ENCODE measurements at places on chromosomes 13 and 19.

GRCh38 chr19:45882652-45883585 is 3.0 kb downstream of the IRF2BP1 start:
- peak; percentile 82 for DNase-seq

DNA sequence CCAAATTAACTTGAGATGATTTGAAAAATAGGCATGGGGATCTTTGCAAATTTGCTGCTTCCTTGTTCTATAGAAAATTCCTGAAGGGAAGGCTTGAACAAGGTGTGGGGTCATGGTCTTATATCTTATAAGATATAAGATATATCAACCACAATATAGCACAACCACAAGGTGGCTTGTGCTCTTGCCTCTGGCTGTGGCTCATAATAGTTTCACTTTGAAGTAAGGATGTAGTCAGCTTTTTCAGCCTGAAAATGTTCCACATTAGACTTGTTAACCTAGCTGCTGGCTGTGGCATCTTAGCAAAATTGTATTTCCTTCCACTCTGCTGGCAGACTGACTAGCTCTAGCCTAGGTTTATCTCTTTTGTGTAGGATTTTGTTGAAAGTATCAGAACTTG is 169.7 kb downstream of the KLF5 start:
- DNase-seq = peak; percentile 8

- no peak for DNase-seq
These were observed 91.4 kb downstream of the ATP11A start for GRCh38 chr13:112781287-112781686.

GRCh38 chr13:108345016-108345415 is 75.5 kb downstream of the TNFSF13B start:
- no peak for DNase-seq

GRCh38 chr13:68417801-68418200 is 1187.7 kb upstream of the PCDH9 start:
- DNase-seq = no peak

DNA sequence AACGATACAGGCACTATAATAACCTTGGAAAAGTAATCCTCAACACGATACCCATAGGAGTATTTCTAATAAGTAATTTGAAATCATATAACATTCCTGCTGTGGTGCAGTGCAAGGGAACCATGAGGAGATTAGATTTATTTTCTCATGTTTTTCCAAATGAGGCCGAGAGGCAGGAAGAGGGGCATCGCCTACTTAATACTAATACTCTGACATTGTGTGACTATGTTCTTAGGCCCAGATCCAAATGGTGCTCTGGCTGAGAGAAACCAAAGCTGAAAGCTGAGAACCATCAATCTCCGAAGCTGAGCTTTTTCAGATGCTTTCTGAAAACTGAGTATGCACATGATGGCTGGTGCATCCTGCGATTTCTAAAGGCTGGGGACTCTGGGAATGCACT is 248.0 kb upstream of the MAB21L1 start:
- no peak for DNase-seq

- no peak for DNase-seq
These were observed 1.5 kb upstream of the FAM124A start for GRCh38 chr13:51220706-51221105.

DNA sequence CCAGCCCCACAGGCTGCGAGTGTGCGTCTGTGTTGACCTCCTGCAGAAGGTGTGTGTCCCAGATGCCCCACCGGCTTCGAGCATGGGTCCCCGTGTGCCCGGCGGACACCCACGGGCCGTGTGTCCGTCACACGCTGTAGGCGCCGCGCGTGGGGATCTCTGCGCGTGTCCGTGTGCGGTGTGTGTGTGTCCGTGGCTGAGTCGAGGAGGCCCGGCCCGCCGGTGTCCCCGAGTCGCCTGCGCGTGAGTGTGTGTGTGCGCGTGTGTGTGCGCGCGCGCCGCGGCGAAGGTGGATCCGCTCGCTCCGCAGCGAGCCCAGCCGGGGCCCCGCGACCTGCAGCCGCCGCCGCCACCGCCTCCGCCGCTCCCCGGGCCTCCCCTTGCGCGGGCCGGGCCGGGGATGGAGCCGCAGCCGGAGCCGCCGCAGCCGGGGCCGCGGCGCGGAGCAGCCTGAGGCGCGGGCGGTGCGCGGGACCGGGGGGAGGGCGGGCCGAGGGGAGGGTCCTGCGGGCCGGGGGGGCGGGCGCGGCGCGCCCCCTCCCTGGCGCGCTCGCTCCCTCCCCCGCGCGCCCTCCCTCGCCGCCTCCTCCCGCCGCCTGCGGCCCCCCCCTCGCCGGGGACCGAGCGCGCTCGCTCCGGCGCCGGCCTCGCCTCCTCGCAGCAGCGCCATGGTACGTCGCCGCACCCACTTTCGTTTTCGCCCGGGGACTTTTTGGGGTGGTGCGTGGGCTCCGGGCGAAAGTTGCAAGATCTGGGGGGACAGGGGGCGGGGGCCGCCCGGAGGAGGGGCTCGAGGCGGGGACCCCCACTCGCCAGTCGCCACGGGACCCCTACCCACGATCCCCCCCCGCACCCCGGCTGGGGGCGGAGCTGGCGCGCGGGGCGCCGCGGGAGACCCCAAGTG is 7.1 kb upstream of the NFIC start:
- DNase-seq = peak; percentile 68

- peak; percentile 76 for DNase-seq
These were observed 2.0 kb upstream of the ZNF784 start for GRCh38 chr19:55626350-55626749.

DNA sequence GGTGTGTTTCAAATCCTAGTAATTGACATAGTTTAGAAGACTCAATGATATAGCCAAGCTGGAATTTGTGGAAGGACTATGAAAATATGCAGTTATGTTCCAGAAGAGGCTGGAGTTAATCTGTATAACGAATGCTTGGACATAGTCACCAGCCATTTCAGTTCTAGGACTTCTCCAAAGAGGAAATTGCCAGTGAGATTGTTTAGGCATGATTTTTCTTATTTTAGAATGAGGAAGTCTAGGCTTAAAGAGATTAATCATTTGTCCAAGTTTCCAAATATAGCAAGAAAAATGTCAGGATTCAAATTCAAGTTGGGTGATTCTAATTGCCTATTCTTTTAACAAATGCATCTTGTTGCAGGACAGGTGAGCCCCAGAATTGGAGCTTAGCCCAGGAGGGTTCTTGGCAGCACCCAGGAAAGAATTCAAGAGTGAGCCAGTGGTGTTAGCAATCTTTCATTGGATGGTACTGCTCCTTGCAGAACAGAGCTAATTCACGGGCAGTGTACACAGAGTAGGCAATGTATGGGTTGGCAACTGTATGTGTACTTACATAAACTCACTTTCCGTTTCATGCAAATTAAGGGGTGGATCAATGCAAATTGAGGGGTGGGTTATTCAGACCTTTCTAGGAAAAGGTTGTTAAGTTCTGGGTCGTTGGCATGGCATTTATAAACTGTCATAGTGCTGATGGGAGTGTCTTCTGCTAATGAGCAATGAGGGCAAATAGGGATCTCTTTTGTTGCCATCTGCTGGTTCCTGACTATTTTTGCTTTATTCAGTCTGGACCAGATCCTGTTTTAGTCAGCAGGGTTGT is 763.1 kb upstream of the SLITRK1 start:
- DNase-seq = no peak

GRCh38 chr19:56142087-56142787 is 1.1 kb downstream of the ZNF444 start:
- DNase-seq = no peak

GRCh38 chr13:103640606-103641005 is 574.4 kb upstream of the SLC10A2 start:
- no peak for DNase-seq

DNA sequence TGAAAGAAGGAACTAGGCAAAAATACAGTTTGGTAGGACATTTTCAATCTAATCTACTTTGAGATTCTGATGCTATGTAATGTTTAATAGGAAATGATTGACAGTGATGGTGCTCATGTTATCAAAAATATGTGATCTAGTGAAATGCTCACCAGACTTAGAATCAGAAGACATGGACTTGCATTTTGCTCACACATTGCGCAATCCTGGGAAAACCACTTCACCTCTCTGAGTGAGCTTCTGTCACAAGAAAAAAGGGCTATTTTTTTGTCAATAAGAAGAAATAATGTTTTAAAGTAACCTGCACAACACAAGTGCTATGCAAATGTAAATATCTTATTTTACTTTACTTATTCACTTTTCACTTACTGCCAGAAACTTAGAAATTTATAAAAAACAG is 380.9 kb upstream of the HTR2A start:
- no peak for DNase-seq

DNA sequence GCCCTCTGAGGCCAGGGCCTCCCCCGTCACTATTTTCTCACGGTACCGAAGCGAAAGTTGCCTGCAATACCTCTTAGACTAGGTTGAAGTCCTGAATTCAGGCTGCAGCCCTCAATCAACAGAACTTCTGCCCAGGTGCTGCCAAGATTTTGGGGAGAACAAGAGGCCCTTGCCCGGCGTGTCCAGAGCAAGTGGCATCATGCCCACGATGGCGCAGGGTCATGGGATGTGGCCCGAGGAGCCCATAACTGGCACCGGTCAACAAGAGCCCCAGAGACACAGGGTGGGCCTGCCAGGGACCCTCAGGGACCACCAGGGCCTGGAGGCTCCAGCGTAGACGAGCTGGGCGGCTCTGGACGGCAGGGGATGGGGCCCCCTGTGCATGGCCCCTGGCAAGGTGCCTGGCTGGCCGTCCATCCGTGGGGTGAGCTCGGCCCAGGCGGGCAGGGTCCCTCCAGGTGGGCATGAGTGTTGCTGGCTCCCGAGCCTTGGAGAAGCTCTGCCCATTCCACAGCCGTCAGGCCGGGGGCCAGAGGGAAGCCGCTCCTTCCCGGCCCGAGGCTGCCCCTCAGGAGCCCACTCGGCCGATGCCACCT is 45.1 kb downstream of the GAS6 start:
- DNase-seq = no peak
